ENCODE measurements at places on chromosomes 12 and 14.

GRCh38 chr14:91158091-91158790 is 44.4 kb downstream of the DGLUCY start:
- no peak for ATAC-seq

GRCh38 chr14:77120771-77121743 is 20.5 kb downstream of the ZDHHC22 start:
- no peak for ATAC-seq

DNA sequence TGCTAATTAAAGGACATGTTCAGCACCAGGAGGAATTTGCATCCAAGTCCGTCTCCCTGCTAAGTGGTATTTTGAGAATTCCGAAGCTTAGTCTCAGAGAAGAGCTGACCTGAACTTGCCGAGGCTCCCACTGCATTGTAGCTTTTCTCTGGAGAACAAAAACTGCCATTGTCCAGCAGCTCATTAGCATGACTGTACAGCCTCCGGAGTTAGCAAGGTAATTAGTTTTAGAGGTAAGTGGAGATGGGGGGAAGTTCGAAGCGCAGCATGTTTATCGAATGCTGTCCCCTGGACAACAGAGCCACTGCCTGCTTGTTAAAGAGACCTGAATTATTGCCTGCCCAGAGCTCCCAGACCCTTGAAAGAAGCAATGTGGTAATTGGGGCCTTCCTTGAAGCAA is 160.3 kb upstream of the PELI2 start:
- no peak for ATAC-seq

GRCh38 chr12:69966839-69967238 is 141.8 kb downstream of the MYRFL start:
- no peak for ATAC-seq

- peak; percentile 95 for ATAC-seq
These were observed 95.9 kb downstream of the OTOGL start for GRCh38 chr12:80195074-80195726.

DNA sequence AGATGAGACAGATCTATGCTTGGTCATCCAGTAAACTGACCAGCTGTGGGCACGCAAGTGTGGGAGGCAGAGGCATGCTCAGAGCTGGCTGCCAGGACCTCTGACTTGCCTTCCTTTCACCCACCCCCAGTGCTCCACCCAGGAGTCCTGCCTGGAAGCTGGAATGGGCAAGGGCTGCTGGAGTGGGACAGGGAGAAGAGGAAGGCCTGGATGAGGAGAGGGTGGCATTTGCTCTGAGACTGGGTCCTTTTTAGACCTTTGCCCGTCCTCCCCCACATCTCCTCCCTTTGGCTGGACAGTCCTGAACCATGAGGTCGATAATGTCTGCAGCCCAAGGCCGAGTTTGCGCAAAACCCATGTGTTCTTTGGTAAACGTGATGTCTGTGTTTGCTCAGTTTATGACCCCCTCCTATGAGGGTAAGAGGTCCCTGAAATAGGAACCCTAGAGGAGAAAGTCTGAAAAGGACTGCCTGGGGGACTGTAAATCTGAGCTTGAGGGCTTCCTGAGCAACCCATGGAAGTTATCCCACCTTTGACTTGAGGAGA is 3.8 kb upstream of the INHBE start:
- ATAC-seq: no peak

GRCh38 chr14:33584697-33585096 is 366.2 kb downstream of the EGLN3 start:
- no peak for ATAC-seq

DNA sequence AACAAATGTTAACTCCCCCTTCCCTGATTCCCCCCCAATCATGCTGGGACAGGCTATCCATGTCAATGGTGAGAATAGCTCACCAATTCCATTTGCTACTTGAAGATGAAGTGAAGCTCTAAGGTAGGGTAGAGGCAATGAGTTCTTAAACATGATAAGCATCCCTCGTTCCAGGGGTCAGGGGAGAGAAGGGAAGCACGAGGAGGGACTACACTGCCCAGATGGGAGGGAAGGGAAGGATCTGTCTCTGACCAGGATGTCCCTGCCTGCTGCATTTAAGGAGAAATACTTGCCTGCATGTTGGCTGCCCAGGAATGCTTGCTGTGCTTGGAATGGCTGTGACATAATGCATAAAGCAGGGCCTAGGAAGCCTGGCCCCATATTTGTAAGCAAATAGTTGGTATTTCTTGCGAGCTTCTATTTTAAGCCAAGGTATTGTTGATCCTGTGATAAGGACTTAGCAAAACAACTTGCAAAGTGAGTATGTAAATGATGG is 155.1 kb downstream of the CEP83 start:
- ATAC-seq: peak; percentile 80

DNA sequence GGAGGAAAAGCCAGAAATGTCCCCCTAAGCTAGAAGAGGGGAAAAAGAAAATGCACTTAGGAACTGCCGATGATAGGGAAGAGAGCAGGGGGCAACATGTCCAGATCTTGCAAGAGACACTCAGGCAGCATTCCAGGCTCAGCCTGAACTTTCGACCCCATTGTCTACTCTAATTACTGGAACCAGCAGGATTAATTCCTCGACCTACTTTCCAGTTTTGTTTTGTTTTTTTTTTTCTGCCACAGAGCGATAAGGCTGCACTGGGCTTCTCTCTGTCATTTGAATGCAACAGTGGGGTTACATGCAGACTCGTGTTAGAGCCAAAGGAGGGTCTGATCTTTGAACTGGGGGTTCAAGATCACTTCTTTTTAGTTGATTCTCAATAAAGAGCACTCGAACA is 68.7 kb upstream of the MED13L start:
- ATAC-seq: peak; percentile 71

DNA sequence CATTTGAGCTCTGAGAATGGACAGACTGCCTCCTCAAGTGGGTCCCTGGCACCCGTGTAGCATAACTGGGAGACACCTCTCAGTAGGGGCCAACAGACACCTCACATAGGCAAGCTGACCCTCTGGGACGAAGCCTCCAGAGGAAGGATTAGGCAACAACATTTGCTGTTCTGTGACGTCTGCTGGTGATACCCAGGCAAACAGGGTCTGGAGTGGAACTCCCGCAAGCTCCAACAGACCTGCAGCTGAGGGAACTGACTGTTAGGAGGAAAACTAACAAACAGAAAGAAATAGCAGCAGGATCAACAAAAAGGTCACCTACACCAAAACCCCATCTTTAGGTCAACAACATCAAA is 69.6 kb downstream of the CEP83 start:
- ATAC-seq: no peak

GRCh38 chr14:34055157-34055950 is 104.5 kb upstream of the EGLN3 start:
- no peak for ATAC-seq

DNA sequence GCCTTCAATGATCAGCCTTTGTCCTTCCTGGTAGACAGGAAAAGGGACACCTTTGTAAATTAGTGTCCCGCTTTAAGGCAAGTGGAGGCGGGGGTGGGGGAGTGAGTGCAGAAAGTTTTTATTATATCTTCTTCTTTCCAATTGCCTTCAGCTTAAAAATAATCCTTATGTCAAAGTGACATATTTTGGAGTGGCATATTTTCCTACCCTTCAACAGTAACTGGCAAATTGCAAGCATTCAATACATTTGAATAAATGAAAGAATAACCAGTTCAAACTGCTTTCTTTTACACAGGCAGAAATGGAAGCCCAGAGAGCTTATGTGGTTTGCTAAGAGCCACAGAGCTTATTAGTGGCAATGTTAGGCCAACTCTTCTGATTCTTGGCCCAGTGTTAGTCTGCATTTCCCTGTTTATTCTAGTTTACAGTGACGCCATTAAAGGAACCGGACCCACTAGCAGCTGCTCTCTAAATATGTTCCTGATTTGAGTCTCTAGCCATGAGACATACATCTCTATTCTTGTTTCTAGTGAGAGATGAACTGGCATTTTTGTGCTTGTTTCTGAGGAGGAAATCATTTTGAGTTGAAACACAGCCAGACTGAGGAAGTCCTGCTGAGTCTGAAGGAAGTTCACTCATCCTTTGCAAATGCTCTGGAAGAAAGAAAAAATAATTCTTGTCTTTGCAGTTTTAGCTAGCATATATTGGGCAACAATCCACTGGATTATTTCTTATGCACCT is 468.7 kb downstream of the NOVA1 start:
- ATAC-seq: no peak

DNA sequence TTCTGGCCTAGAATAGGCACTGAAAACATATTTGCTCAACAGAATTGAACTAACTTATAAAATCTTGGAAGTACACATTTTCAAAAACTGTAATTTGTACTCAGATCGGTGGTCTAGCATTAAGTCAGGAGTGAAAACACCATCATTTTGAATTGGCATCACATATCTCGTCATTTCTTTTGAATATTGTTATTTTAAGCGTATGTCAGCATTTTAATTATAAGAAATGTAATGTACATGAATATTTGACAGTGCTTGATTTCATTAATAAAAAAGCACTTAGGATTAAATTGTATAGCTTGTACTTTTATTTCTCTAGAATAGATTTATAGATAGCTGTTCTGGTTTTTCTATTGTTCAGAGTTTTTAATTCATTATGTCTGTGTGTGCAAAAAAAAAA is 892.2 kb downstream of the BCL11B start:
- ATAC-seq: no peak

DNA sequence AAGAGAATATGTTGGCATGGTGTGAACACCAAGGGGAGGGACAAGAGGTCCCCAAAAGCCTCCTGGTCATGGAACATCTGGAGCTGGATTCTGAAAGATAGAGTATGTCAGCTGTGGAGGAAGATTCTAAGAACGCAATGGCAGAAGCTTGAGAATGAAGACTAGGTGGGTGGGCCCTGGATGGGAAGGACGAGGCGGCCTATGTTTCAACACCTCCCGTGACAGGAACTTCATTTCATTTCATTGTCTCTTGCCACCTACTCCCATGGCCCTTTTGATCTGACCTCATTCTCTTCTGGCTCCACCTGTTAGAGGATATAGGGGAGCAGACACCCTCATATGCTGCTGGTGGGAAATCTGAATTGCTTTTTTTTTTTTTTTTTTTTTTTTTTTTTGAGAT is 3.3 kb downstream of the UNG start:
- ATAC-seq: no peak

DNA sequence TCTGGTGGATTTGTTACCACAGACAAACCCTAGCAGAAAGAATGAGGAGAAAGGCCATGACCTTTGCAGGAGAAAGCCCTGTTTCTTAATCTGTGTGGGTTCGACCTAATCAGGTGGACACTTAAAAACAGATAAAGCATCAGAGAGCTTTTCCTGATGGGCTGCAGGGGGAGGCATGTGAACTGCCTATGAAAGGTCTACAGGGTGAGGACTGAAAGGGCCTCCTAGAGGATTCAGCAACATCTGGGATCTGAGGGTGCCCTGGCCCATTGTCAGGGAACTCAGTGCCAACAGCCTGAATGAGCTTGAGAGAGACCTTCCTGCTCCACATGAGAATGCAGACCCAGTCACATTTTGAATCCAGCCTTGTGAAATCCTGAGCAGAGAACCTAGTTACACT is 178.8 kb upstream of the DDHD1 start:
- ATAC-seq: no peak

GRCh38 chr12:47293406-47293805 is 213.6 kb upstream of the AMIGO2 start:
- ATAC-seq: peak; percentile 24

DNA sequence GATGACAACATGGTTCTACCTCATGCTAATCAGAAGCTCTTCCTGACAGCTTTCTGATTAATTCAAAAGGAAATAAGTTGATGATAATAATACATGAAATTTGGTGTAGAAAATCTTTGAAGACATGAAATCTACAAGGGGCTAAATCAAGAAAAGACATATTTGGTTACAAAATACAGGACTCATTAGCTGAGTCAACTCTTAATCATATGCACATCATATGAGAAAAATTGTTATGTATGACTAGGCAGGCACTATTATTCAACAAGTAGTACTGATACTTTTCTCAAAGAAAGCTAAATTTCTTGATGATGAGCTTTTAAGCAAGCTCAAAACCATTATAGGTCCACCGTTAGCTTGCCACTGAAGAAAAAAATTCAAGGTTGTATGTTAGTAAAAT is 7.1 kb downstream of the ABCC9 start:
- no peak for ATAC-seq

- no peak for ATAC-seq
These were observed 121.0 kb upstream of the GARIN2 start for GRCh38 chr14:67068251-67068650.

- no peak for ATAC-seq
These were observed 37.8 kb downstream of the PROX2 start for GRCh38 chr14:74838166-74838565.

DNA sequence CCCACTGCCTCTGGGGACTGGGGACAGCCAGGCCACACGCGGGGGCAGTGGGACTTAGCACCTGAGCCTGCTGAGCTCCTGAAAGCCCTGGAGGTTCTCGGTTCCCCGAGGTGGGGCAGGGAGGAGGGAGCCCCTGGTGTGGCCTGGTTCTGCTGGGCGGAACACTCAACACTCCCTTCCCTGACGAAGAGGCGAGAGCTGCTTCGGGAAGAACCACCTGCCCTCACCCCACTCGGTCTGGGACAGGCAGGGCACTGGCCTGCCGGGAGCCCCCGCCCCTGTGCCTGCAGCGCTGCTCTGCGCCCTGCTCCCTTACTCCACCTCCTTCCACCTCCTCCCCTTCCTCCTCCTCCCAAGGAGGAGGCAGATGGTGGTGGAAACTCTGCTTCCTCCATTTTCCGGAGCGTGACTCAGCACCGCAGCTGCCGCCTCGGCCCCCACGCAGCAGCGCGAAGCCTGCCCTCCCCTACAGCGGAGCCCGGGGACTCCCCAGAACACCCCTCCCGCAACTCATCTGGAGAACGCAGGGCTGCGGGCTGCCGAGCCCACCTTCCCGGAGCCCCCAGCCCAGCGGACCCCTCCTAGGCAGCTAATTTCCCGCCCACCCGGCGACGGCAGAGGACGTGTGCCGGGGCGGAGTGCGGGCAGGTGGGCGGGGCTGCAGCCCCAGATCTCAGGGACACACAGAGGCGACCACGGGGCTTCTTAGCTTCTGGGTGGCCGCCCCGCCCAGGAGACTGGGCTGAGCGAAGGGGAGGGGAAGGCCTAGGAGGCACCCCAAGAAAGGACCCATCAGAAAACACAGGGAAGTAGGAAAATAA is 11.7 kb upstream of the INF2 start:
- no peak for ATAC-seq

DNA sequence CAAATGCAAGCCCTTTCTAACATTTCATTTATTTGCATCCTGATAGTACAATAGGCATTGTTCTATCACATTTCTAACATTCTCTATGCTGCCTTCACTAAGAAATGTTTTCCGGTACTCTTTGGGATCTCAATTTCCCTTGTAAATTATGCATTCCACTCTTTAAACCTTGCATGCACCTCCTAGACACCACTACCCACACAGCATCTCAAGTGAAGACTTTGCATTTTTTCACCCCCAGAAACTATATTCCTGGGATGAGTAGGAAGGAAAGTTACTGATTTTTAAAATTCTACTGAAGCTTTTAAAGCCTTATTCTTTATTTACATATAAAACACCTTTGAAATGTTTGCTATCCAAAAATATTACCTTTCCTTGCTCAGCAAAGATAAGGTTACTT is 27.1 kb downstream of the GYS2 start:
- no peak for ATAC-seq

All from SK-N-SH treated with all-trans-retinoic acid at 6 μM for 48 hours (cell line).